ENCODE measurements at places on chromosomes 16 and 17.

DNA sequence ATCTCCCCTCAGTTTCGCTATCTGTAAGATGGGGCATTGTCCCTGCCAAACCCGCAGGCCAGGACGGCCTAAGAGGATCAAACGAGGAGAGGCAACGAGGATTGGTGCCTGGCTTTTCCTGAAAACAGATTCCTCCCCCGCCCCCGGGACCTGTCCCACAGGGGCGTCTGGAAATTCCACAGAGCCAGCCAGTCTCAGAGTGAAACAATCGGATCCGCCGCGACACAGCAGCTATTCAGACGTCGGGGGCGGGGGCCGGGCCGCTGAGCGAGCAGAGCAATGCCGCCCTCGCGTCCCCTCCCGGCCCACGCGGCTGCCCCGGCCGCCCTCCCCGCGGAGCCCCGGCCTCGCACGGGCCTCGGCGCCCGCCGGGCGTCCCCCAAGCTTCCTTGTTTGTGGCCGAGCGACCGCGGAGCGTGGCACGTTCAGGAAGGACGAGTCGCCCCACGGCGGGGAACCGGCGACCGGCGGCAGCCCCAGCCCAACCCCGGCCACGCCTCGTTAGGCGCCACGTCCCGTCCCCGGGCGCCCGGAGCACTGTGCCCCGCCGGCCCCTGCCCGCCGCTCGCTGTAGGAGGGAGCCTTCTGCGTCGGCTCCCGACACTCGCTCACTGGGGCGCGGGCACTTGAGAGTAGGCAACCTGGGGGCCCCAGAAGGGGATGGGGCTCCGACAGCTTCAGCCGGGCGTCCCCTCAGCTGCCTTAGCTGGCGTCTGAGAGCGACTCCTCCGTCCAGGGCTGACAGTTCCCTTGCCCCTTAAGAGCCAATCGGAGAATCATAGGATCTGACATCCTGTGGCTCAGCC, 29.6 kb upstream of the PHOSPHO1 start:
- peak; percentile 53 for DNase-seq

GRCh38 chr17:76538281-76538931, 897 bp upstream of the CYGB start:
- DNase-seq: no peak

DNA sequence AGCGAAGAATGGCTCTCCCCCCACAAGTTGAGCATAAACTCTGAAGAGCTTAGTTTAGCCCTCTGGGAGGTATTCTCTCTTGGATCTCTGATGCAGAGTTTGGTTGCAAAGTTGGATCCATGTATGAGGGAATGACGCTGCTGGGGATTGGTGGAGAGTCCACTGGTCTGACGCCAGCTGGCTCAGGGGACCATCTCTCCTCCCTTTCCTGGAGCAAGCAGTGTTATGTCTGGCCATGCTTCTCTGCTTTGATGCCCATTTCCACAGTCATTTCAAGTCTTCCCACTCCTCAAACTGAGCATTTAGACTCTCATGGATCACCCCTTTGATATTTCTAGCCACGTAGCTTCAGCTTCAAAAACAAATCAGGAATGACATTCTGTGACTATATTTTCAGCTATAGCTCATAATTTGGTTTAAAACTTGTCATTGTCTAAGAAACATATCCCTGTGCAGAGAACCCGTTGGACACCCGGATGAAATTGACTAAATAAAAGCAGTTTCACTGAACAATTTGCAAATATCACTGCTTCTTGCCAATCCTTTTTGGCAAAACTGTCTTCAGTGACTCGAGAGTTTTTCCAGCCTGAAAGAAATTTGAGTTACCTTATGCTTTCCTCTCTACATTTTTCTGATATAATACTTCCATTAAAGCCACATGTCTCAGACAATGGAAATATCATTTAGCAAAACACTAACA, 193.4 kb upstream of the CDH11 start:
- no peak for DNase-seq

- no peak for DNase-seq
These were observed 26.4 kb upstream of the RPL38 start for GRCh38 chr17:74177018-74177450.

DNA sequence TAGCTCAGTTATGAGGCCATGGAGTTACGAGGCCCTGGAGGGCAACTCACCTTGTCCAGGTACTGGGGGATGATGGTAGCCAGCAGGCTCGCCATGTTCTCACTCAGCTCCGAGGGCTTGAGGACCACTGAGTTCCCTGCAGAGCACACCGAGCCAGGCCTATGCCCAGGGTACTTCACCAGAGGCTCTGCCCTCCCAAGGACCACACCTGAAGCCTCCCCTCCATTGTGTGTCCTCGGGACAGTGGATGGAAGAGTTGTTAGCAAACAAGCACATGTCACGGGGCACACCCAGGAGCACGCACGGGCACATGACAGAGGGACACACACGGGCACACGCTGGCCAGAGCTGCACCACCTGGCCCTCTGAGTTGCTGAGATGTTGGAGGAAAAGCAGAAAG, 5.6 kb downstream of the ALDH3A1 start:
- no peak for DNase-seq

DNA sequence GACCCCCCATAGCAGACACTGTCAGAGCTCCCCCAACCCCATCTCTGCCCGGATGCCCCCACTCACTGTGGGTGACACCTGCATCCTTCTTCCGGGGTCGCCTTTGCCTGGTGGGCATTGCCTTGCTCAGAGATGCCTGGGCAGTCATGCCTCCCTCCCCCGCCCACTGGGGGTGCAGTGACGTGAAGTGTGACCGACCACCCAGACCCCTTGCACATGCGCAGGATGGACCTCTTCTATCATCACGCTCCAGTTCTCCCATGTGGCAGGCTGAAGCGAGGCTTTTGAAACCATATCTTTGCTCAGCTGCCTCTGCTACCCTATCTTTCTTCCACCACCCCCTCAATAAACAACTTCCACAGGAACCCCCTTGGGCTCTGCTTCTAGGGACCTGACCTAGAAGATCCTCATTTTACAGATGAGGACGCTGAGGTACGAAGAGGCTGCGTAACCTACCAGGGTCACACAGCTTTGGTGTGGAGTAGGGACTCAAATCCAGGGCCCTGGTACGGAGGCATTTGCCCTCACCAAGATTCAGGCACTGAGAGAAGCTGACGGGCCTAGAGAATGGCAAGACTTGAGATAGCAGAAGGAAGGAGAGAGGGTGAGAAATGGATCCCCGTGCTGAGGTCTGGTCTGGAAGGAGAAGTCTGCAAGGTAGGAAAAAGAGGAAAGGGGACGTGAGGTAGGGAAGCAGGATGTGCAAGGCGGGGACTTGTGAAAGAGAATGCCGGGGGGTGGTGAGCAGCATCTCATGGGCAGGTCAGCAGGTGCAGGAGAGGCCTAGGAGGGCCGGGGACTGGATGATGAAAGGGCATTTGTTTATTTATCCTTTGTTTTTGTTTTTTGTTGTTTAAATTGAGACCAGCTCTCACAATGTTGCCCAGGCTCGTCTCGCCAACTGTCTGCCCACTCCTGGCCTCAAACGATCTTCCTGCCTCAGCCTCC, 14.4 kb downstream of the NLRC5 start:
- DNase-seq: no peak

DNA sequence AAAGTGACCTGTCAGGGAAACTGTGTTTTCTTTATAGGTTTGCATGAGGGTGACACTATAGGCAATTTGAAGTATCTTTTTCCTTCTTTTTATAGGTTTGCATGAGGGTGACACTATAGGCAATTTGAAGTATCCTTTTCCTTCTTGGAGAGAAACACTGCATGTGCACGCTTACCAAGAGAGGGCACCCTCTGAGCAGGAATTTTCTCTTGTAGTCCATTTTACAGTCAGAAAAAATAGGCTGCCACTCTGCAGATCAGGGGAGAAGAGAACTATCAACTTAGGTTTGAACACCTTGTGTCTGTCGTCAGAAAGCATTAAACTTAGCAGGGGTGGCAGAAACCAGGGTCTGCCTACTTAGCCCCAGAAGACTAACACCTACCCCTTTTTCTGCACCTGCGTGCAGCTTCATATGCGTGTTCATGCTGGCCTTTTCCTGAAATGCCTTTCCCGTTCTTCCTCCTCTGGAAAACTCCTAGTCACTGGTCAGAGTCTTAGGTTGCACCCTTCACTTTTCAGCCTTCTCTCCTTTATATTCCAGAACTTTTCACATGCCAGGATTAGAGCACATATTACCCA, 16.4 kb upstream of the SMIM36 start:
- DNase-seq: no peak

DNA sequence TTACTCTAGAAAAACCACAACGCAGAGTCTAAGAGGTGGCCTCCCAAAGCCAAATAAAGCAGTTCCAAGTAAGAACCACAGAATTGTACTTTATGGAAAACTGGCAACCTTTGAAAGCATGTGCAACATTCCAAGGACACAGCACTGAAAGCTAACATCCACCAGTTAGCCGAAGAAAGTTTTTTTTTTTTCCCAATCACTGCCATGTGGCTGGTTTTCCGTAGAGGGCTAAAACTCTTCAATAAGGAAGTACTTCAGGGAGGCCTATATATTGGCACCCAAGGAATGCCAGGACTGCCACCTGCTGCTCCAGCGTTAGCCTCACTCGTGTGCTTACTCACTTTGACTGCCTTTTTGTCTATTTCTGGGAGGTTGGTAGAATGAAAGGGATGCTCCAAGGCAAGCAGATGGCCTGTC, 25.2 kb downstream of the CEP95 start:
- no peak for DNase-seq

DNA sequence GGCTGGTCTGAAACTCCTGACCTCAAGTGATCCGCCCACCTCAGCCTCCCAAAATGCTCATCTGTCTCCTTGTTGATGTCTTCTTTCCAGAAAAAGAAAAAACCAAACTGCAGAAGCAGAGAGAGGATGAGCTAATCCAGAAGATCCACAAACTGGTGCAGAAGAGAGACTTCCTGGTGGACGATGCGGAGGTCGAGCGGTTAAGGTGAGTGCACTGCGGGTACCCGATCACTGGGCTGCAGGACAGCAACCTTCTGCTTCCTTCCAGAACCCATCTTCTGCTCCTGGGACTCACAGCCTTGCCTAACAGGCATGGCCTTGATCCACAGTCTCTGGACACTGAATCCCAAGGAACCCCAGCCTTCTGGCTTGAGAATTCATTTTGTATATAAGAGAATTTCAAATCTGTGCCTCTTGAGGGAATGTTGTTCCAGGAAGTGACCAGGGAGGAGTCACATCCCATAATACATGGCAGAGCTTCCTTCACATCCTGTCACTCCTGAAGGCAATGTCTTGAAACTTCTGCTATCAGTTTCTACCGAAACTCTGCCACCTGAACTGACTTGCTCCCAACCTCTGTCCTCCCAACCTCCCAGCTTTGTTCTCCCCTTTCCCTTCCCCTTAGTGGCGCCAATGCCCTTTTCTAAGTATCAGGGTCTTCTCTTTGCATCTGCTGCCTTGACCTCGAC, 61.7 kb downstream of the MARF1 start:
- no peak for DNase-seq

DNA sequence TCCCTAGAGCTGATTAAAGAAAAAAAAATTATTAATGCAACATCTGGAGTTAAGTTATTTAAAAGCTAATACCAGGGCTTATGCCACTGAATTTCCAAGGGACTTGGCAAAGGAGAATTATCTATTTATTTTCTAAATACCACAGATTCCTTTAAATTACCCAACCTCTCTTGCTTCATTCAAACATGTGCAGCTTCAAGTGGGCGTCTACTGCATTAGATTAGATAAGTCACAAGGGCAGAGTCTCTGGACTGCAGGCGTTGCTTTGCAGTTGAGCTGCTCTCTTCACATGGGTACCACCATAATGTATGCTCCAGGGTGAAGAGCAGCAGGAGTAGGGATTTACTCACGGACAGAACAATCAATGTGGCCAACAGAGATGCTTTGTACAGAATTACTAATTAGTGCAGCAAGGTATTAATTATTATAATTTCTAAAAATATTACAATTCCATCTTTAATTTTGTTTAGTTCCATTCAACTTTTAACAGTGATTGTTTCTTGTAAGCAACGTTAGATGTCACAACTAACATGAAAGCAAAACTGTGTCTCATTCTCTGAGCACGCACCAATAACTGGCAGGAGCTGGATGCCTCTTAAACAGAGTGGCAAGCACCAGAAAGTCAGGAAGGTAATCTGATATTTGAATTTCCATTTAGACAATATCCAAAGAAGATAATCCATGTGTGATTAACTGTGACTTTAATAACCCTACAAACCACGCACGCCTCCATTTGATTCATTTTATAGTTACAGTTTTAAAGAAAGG, 214.2 kb downstream of the STX8 start:
- no peak for DNase-seq

- DNase-seq: no peak
These were observed 116.0 kb downstream of the SNX29 start for GRCh38 chr16:12092544-12092921.

DNA sequence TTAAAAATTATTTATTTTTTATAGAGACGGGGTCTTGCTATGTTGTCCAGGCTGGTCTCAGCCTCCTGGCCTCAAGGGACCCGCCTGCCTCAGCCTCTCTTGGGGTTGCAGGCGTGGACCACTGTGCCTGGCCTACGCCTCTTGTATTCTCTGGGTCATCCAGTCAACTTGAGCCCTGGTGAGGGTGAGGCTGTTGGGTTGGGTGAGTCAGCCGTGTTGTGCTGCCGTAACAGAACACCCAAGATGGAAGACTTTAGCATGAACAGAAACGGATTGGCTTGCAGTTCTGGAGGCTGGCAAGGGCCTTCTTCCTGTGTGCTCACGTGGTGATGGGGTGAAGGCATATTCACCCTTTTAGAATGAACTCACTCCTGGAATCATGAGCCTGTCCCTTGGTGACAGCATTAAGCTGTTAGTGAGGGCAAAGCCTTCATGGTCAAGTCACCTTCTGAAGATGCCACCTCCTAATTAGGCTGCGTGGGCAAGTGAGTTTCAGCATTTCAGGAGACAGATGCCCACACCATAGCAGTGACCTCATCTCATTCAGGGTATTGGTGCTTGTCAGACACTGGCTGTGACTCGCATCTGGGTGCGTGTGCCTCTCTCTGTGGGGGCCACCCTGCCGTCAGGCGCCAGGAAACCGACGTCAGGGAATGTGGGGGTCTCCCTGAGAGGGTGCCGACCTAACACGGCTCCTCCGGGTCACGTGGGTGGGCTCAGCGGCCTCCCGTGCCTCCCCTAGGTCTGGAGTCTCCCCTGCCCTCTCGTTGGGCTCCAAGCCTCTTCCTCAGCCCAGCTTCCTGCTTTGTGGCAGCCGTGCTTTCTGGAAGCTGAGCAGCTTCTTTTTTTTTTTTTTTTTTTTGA, 49.8 kb downstream of the WDR45B start:
- DNase-seq: no peak

Measured in activated T-cell treated with anti-CD3 and anti-CD28 coated beads for 4 hours (primary cell).